ENCODE measurements at places on chromosomes 2 and 18. TPM values are rescaled to one million over a fixed set of nuclear protein-coding genes. Genes with fewer than 3 reads are reported as not detected.

LYG1 gene
- 0.37 TPM for total RNA-seq

RALB gene
- 16.7 TPM for total RNA-seq

DLX2 gene
- not detected for total RNA-seq

SCN7A gene
- not detected for total RNA-seq

ZSCAN30 gene
- total RNA-seq: 12.0 TPM

RGPD4 gene
- total RNA-seq: 0.87 TPM

ARHGEF4 gene
- 2.8 TPM for total RNA-seq

AGXT gene
- not detected for total RNA-seq

INSIG2 gene
- total RNA-seq: 31.8 TPM

SP5 gene
- not detected for total RNA-seq

AQP12A gene
- total RNA-seq: not detected

MAP2 gene
- total RNA-seq: not detected

KLHL14 gene
- 0.19 TPM for total RNA-seq

RHOB gene
- total RNA-seq: 13.4 TPM

RNF152 gene
- total RNA-seq: 0.10 TPM

SLC38A11 gene
- total RNA-seq: not detected

ECEL1 gene
- 0.12 TPM for total RNA-seq

CIDEA gene
- total RNA-seq: not detected

IL1RN gene
- total RNA-seq: 0.30 TPM

CD302 gene
- 0.56 TPM for total RNA-seq

RANBP2 gene
- total RNA-seq: 81.4 TPM

GNAL gene
- total RNA-seq: 0.04 TPM

PRSS56 gene
- total RNA-seq: not detected

UGT1A3 gene
- not detected for total RNA-seq

MYO3B gene
- 0.04 TPM for total RNA-seq

TMEM200C gene
- total RNA-seq: not detected

GDF7 gene
- not detected for total RNA-seq

THUMPD2 gene
- total RNA-seq: 18.8 TPM

ARL4C gene
- total RNA-seq: 65.1 TPM

DSC3 gene
- total RNA-seq: 0.46 TPM

PRKAG3 gene
- total RNA-seq: not detected

SPIRE1 gene
- total RNA-seq: 6.0 TPM

MTLN gene
- 92.1 TPM for total RNA-seq

GKN2 gene
- not detected for total RNA-seq

ZNF24 gene
- 49.2 TPM for total RNA-seq

SERPINB12 gene
- total RNA-seq: not detected

GREB1L gene
- not detected for total RNA-seq

SLC9A2 gene
- total RNA-seq: 0.04 TPM

HOXD8 gene
- not detected for total RNA-seq

FAM124B gene
- 0.46 TPM for total RNA-seq

ACADL gene
- total RNA-seq: not detected

NOP58 gene
- total RNA-seq: 234 TPM

ITGB1BP1 gene
- total RNA-seq: 171 TPM

SPC25 gene
- 33.7 TPM for total RNA-seq

MOCOS gene
- 0.14 TPM for total RNA-seq

PMAIP1 gene
- total RNA-seq: 83.4 TPM

CFAP65 gene
- total RNA-seq: not detected

ZNF804A gene
- not detected for total RNA-seq

DSC2 gene
- total RNA-seq: 0.26 TPM

GPR45 gene
- not detected for total RNA-seq

GTF3C2 gene
- 77.4 TPM for total RNA-seq

EMILIN1 gene
- 0.76 TPM for total RNA-seq

SLC40A1 gene
- total RNA-seq: 3.5 TPM

FAM237A gene
- not detected for total RNA-seq

DSG2 gene
- total RNA-seq: 0.89 TPM

All from activated naive CD8-positive, alpha-beta T cell treated with anti-CD3 and anti-CD28 coated beads for 36 hours (primary cell).